ENCODE measurements at places on chromosomes 13 and 19.

DNA sequence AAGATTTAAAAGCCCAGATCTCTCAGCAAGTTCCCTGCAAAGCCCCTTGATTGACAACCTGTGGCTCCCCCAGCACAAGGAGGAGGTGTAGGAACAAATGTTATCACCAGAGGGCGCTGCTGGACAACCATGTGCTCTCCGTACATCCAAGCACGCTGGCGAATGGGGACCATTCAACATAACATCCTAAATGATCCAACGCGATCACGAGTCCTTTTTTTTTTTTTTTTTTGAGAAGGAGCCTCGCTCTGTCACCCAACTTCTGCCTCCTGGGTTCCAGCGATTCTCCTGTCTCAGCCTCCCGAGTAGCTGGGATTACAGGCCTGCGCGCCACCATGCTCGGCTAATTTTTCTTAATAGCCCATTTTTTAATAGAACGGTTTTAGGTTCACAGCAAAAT, 52.0 kb downstream of the NWD1 start:
- peak; percentile 89 for DNase-seq

- no peak for DNase-seq
Observed at GRCh38 chr19:13460045-13460444, 46.2 kb downstream of the CACNA1A start.

- peak; percentile 54 for DNase-seq
Observed at GRCh38 chr13:102045731-102046130, 356.1 kb downstream of the FGF14 start.

GRCh38 chr13:26600343-26600742, 42.9 kb downstream of the WASF3 start:
- no peak for DNase-seq

DNA sequence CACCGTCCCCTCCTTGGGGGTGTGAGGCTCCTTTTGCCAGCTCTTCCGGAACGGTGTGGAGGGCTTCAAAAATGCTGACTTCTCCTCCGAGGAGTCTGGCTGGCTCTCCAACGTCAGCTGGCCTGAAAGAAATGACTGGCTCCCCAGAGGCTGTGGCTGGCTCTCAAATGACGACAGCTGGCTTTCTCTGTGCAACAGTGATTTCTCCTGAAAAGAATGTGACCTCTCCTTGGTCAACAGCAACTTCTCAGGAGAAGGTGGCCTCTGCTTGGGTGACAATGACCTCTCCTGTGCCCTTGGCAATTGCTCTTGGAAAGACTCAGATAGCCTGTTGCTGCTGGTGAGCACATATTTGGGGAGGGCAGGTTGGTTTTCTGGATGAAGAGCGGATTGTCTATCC, 29.2 kb downstream of the ONECUT3 start:
- no peak for DNase-seq

GRCh38 chr13:48978942-48979601, 3.4 kb downstream of the FNDC3A start:
- DNase-seq, result no peak

DNA sequence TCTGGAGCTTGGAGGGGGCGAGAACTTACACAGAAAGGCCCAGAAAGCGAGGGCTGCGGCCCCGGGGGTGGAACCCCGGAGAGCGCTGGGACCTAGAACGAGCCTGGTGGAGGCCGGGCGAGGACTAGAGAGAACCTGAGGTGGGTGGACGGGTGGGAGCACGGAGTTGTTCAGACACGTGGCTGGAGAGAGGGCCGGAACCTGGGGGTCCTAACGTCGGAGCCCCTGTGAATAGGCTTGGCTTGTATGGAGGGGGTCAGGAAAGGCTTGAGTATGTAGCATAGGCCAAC, 383 bp downstream of the ZNF581 start:
- no peak for DNase-seq

DNA sequence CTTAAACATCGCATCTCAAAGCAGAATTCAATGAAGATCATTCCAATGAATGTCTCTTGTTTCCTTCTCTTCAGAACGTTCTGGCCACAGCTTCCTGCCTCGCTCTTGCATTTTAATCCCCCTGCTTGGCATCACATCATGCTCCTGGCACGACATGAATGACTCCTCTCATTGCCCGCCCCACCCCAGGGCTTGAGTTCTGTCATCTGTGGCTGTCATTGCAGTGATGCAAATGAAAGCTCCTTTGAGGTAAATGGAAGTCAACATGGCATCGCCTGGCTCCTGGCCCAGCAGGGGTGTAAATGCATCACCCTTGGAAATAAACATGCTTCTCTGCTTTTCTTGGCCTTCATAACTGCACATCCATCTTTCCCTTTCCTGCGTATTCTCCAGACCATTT, 48.6 kb downstream of the SCEL start:
- DNase-seq, result no peak

DNA sequence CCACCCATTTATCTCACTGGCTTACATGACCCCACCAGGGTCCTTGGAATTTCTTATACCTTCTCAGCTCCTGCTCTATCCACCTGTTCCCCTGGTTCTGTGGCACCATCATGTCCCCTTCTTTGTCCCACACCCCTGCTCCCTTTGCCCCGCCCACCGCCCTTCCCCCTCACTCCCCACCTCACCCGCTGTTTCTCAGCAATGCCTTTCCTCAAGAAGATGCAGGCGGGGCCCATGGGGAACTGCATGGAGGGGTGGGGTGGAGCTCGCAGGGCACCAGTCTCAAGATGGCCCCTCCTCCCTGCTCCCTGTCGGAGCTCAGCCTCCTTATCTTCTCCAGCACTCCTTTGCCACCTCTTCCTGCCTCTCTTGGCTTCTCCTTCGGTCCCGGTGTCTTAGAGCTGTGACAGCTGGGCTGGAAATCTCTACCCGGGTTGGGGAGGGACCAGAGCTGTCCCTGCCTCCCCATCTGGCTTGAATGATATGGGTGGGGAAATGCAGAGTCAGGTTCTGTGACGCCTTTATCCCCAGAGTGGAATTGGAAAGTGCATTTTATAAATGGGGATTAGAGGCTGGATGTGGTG, at the start of gene CABP5:
Gene CABP5, minus strand, starts transcription at position 405 of the 584 bp plus-strand sequence. Its CDS starts 157 bp downstream, at position 248.
- DNase-seq, result no peak

- no peak for DNase-seq
Observed at GRCh38 chr13:32476021-32476731, 48.2 kb upstream of the N4BP2L1 start.

- no peak for DNase-seq
Observed at GRCh38 chr19:17721111-17721628, 1.9 kb downstream of the MAP1S start.
